ENCODE measurements at places on chromosomes 7 and 10.
A peak's percentile ranks its signal among the peaks of the same experiment; 100 is the strongest.

- DNase-seq, result no peak
Observed at GRCh38 chr7:147804032-147804431, 786.5 kb upstream of the C7orf33 start.

DNA sequence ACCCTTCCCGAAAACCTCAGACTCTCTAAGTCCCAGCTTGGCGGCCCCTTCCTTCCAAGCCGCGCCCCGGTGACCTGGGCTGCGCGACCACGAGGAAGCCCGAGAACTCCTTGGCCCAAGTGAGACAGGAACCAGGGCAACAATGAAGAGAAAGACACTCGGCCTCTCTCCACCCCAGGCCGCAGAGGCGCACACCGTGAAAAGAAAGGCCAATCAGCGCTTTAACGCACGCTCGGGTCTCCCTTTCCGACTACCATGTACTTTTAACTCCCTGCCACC lies 166.4 kb upstream of the PPP1R3A start:
- no peak for DNase-seq

DNA sequence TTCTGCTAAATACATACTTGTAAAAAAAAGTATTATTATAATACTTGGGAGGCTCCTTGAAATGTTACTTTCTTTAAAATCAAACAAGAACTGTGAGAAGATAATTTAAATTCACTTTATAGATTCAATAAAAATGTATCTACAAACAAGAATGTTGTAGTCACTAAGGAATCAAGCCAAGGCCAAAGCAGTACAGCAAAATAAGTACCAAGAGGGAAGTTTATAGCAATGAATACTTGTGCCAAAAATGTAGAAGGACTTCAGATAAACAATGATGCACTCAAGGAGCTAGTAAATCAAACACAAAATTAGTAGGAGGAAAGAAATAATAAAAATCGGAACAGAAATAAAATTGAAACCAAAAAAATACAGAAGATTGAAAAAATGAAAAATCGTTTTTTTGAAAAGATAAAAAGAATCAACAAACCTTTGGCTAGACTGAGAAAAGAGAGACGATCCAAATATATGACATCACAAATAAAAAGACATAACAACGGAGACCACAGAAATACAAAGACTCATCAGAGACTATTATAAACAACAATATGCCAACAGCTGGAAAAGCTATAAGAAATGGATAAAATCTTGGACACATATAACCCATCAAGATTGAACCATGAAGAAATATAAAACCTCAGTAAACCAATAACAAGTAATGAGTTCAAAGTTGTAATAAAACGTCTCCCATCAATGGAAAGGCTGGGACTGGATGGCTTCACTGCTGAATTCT lies 286.0 kb upstream of the TMEM229A start:
- no peak for DNase-seq

- no peak for DNase-seq
Observed at GRCh38 chr10:22833781-22834180, 94.1 kb upstream of the ARMC3 start.

DNA sequence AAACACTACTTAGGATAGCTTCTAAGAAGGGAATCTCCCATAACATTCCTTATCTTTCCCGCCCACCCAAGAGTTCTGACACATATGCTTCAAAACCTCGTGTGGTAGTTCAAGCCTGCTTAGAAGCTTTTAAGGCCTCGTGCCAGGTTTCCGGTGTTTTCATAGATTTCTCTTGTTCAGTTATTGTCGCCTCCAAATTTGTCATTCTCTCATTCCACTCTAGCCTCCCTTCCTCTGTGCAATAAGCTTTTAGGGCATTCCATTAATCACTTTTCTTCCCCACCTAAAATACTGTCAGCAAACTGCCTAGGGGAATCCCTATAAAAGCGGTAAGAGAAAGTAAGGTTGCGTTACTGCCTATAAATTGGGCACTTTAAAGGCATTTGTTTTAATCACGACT lies 718 bp upstream of the BPGM start:
- peak; percentile 62 for DNase-seq

GRCh38 chr10:108132303-108132702 lies 967.8 kb upstream of the SORCS1 start:
- no peak for DNase-seq

- no peak for DNase-seq
Observed at GRCh38 chr7:26485367-26485934, 193.8 kb downstream of the SNX10 start.

Data from fibroblast of skin of back (primary cell).